ENCODE measurements at places on chromosomes 2 and 18. TPM values are rescaled to one million over a fixed set of nuclear protein-coding genes. Genes with fewer than 3 reads are reported as not detected.
A peak's percentile ranks its signal among the peaks of the same experiment; 100 is the strongest.

- H3K27me3 ChIP-seq = no peaks in the 10 kb centered on the region
- H3K4me1 ChIP-seq = peaks cover 47% of the 10 kb centered on the region
- H3K4me3 ChIP-seq = no peak overlapping the region
- no peak overlapping the region for H3K27ac ChIP-seq
- H3K36me3 ChIP-seq = no peaks in the 10 kb centered on the region
- DNase-seq = peak; percentile 44
Observed at GRCh38 chr2:134206573-134206972, 47.3 kb upstream of the MGAT5 start.

DNA sequence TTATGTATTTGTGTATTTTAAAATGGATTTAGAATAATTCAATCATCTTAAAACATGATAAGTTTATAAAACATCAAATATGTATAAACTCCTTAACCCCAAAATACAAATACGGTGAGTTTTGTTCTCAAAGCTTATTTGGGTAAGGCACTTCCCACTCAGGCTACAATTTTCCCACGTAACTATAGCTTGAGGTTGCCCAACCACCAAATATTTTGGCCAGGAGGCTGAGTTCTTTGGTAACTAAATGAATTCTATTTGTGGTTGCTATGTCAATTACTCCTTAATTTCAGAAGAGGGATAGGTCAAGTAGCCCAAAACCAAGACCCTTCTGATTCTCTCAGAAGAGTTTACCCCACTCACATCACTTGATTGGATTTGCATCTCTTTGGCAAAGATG is 70.4 kb downstream of the MYL12B start:
- H3K4me3 ChIP-seq = no peak overlapping the region
- H3K27me3 ChIP-seq = no peaks in the 10 kb centered on the region
- H3K4me1 ChIP-seq = no peaks in the 10 kb centered on the region
- no peak for DNase-seq
- H3K36me3 ChIP-seq = no peaks in the 10 kb centered on the region

- no peaks in the 10 kb centered on the region for H3K4me1 ChIP-seq
- H3K36me3 ChIP-seq = no peaks in the 10 kb centered on the region
- DNase-seq = no peak
- no peak overlapping the region for H3K4me3 ChIP-seq
- no peaks in the 10 kb centered on the region for H3K27me3 ChIP-seq
Observed at GRCh38 chr18:42861271-42861670, 254.2 kb downstream of the RIT2 start.

DNA sequence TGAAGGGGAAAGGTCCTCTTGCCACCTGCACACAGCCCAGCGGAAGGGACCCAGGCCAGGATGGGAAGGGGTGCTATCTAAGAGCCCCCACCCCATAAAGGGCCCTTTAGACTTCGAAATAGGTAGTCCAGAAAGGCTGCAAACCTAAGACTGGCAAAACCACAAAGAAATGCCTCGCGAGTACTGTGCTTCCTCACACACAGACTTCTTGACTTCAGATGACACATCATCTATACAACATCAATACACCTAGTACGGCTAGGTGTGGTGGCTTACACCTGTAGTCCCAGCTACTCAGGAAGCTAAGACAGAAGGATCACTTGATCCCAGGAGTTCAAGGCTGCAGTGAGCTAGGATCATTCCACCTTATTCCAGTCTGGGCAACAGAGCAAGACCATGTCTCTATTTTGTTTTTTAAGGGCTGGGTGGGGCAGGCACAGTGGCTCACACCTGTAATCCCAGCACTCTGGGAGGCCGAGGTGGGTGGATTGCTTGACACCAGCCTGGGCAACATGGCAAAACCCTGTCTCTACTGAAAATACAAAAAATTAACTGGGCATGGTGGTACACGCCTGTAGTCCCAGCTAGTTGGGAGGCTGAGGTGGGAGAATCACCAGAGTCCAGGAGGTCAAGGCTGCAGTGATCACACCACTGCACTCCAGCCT is 125.8 kb downstream of the CABLES1 start:
- no peak for DNase-seq
- H3K27me3 ChIP-seq = no peaks in the 10 kb centered on the region
- H3K4me1 ChIP-seq = peaks cover 19% of the 10 kb centered on the region
- H3K27ac ChIP-seq = no peak overlapping the region
- no peaks in the 10 kb centered on the region for H3K36me3 ChIP-seq
- H3K4me3 ChIP-seq = no peak overlapping the region

GRCh38 chr2:191857259-191857805 is 10.4 kb upstream of the CAVIN2 start:
- no peak overlapping the region for H3K27ac ChIP-seq
- H3K4me1 ChIP-seq = peaks cover 12% of the 10 kb centered on the region
- no peak for DNase-seq
- no peaks in the 10 kb centered on the region for H3K36me3 ChIP-seq
- H3K27me3 ChIP-seq = no peaks in the 10 kb centered on the region

GRCh38 chr2:10150436-10150835 is 27.9 kb downstream of the RRM2 start:
- H3K36me3 ChIP-seq = no peaks in the 10 kb centered on the region
- H3K4me1 ChIP-seq = no peaks in the 10 kb centered on the region
- DNase-seq = no peak
- H3K27me3 ChIP-seq = no peaks in the 10 kb centered on the region
- H3K4me3 ChIP-seq = no peak overlapping the region

DNA sequence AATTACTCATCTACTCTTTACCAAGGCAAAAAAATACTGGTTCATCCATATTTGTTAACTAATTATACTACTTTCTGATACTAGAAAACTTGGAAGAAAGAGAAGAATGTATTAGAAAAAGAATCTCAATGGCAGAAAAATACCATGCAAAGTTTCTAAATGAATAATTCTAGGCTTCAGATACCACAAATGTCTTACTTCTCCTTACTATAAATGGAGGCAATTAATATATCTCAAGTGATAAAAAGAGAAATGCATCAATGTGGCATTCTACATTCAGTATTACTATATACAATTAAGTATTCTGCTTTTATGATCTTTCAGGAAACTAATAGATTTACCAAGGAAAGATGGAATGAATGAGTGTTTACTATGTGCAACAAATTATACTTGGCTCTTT is 85.5 kb downstream of the ITSN2 start:
- H3K27ac ChIP-seq = no peak overlapping the region
- no peaks in the 10 kb centered on the region for H3K4me1 ChIP-seq
- no peaks in the 10 kb centered on the region for H3K27me3 ChIP-seq
- H3K36me3 ChIP-seq = no peaks in the 10 kb centered on the region
- DNase-seq = no peak
- H3K4me3 ChIP-seq = no peak overlapping the region

DNA sequence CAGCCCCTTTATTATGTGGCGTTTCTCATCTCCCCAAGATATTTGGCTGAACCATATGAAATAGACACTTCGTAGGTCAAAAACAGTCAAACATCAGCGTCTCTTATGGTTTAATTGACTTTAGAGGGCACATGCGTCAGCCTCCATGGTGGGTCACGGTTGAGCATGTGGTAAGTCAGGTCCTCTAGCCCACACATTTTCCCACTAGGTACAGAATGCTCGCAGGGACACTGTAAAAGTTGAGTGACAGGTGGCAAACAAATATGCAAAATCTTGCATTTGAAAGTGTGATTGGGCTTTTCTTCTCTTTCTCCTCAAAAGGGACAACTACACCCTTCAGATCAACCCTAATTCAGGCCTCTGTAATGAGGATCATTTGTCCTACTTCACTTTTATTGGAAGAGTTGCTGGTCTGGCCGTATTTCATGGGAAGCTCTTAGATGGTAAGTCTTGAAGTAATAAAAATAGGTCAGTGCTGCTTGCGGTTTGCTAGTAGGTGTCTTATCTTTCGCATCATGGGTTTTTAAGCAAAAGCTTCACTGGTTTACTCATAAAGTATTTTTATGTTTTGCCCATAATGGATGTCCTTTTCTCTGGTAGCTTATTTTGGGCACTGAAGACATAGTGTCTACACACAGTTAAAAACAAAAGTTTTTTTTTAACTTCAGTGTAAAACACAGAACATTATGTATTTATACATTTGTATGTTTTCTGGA is 261.3 kb downstream of the ALPK2 start:
- no peaks in the 10 kb centered on the region for H3K4me1 ChIP-seq
- H3K27ac ChIP-seq = no peak overlapping the region
- no peaks in the 10 kb centered on the region for H3K27me3 ChIP-seq
- peaks cover 20% of the 10 kb centered on the region for H3K36me3 ChIP-seq

DNA sequence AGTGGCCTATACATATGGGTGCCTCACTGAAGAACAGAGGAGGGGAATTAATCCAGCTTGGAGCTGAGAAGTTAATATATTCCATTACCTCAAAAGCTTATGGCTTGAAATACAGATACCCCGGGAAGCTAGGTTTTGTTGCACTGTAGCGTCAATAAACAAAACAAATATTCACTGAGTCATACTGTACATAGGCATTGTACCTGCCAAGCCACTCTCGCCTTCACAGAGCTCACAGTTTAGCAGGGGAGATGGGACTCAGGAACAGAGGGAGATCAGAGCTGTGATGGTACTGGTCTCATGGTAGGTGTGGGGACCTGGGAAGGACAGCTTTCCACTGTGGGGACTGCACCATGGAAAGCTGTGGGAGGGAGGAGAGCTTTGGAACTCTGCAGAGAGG is 111.2 kb upstream of the ST6GAL2 start:
- H3K27me3 ChIP-seq = no peaks in the 10 kb centered on the region
- H3K4me1 ChIP-seq = no peaks in the 10 kb centered on the region
- H3K4me3 ChIP-seq = no peak overlapping the region
- H3K36me3 ChIP-seq = no peaks in the 10 kb centered on the region
- H3K27ac ChIP-seq = no peak overlapping the region

- H3K36me3 ChIP-seq = no peaks in the 10 kb centered on the region
- no peaks in the 10 kb centered on the region for H3K27me3 ChIP-seq
- no peak overlapping the region for H3K4me3 ChIP-seq
- no peaks in the 10 kb centered on the region for H3K4me1 ChIP-seq
- H3K27ac ChIP-seq = no peak overlapping the region
Observed at GRCh38 chr2:221025398-221025797, 546.7 kb downstream of the EPHA4 start.

DNA sequence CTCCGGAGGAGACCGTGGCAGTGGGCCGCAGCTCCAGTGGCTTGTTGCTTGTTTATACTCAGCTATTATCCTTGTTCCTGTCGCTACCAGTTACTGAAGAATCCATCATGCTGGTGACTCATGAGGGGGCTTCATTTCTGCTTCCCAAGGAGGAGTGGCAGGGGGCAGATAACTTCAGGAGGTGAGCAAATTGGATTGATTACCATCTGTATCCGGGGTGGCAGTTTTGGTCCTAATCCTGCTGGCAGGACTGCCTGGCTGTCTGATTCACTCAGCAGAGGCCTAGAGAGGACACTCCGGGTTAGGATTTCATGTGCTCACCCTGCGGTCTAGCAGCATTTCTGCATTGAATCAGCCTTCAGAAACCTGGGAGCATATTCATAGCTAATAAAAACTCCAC is 230.0 kb downstream of the ACTR3 start:
- no peak for DNase-seq
- no peak overlapping the region for H3K4me3 ChIP-seq
- H3K27ac ChIP-seq = no peak overlapping the region
- no peaks in the 10 kb centered on the region for H3K36me3 ChIP-seq
- H3K27me3 ChIP-seq = no peaks in the 10 kb centered on the region
- H3K4me1 ChIP-seq = no peaks in the 10 kb centered on the region

- H3K36me3 ChIP-seq = no peaks in the 10 kb centered on the region
- DNase-seq = peak; percentile 13
- no peaks in the 10 kb centered on the region for H3K27me3 ChIP-seq
- no peak overlapping the region for H3K27ac ChIP-seq
Observed at GRCh38 chr2:47534179-47534919, 131.4 kb downstream of the MSH2 start.

DNA sequence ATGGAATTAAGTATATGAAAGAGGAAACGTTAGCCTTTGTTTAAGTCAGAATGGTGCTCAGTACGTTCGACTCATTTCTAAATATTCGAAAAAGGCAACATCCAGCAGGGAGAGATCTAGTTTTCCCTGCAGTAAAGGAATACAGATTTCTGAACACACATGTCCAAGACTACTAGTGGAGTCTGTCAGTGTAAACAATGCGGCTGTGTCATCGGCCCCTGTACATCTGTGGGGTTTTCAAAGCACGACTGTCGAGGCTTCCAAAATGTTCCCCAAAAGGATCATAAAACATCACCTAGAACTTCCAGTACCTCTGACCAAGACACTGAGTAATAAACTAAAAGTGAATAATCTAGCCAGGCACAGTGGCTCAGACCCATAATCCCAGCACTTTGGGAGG is 112.8 kb downstream of the ZNF516 start:
- H3K27ac ChIP-seq = no peak overlapping the region
- no peaks in the 10 kb centered on the region for H3K4me1 ChIP-seq
- no peak overlapping the region for H3K4me3 ChIP-seq
- no peak for DNase-seq
- peaks cover 9% of the 10 kb centered on the region for H3K36me3 ChIP-seq

DNA sequence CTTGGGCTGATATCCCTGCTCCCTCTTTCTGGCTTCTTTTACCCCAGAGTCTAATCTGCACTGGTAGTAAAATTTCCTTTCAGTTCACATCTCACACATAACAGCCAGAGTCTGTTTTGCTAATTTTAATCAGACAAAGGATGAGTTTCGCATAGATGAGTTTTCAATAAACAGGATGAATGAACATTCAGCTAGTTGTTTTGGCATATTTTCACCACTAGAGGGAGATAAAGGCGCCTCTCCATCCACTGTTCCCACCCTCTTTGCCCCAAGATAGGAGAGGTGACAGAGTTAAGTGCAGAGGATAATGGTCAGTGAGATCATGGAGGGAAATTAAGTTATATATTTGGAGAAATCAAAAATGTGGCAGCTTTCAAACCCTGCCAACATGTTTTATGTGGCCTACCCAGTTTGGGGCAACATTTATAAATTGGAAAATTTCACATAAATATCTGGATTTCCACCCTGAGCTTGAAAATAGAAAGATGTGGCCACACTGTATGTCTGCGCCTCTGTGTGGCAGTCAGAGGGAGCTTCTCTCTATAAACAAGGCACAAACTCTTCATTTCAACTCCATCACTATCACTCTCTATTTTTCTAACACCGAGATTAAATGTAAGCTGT is 48.5 kb upstream of the DTNA start:
- no peaks in the 10 kb centered on the region for H3K27me3 ChIP-seq
- DNase-seq = no peak
- H3K27ac ChIP-seq = no peak overlapping the region
- H3K4me1 ChIP-seq = peaks cover 24% of the 10 kb centered on the region
- no peak overlapping the region for H3K4me3 ChIP-seq
- H3K36me3 ChIP-seq = no peaks in the 10 kb centered on the region

DNA sequence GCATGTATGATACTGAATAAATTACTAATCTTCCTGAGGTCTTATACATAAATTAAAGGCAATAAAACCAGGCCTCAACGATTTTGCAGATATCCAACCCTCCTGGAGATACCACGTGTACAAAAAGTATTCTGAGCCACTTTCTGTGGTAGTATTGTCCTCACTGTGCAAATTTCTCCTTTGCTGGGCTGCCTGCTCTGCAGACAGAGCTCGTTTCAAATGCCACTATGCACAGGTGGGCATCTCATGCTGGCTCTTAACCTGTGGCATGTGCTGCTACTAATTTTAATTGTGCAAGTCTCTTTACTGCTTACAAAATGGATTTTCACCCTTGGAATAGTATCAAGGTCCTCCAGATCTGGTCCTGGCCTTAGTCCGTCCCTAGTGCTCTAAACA is 66.4 kb upstream of the SLC16A14 start:
- no peaks in the 10 kb centered on the region for H3K36me3 ChIP-seq
- no peak overlapping the region for H3K4me3 ChIP-seq
- DNase-seq = no peak
- peaks cover 20% of the 10 kb centered on the region for H3K4me1 ChIP-seq

The MYCN gene
- not detected for total RNA-seq

The PPIL3 gene
- 6.9 TPM for total RNA-seq

The AOX1 gene
- 60.0 TPM for total RNA-seq

The AQP4 gene
- total RNA-seq = 3.6 TPM

The CTAGE1 gene
- not detected for total RNA-seq

The ZDBF2 gene
- 13.5 TPM for total RNA-seq

The TMX3 gene
- total RNA-seq = 17.5 TPM

The CYP26B1 gene
- 4.9 TPM for total RNA-seq

Data from body of pancreas (tissue), 4 donors.